HCT116 (cell line): ENCODE measurements at places on chromosomes 5 and 9. TPM values are rescaled to one million over a fixed set of nuclear protein-coding genes. Genes with fewer than 3 reads are reported as not detected.

DNA sequence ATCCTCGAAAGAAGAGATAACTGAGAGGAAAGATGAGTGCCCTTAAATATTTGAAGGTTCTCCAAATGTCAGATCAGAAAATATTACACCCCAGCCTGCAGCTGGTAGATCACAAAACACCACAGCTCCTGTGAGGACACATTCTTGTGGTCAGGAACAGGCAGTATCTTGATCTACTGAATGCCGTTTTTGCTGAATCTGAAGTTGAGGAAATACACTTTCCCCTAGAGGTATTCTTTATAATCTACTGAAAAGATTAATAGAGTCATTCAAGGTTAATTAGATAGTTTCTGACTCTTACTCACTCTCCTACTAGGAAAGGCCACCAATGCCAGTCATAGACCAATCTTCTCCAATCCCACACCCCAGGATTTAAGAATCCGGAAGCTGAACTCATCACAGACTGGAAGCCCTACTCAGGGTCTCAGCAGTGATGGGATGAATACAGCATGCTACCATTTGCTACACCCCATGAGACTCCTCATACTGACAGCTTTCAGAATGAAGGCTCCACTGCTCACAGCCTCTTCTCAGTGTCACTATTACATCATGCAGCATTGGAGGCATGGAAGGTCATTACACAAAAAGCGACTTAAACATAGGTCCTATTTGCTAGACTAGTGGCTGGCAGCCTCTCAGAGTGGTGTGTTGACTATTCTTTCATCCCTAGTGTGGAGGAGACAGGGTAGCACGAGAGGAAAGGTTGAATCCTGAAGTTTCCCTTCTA lies 143.9 kb upstream of the SLC1A3 start:
- no peaks in the 10 kb centered on the region for H3K27me3 ChIP-seq
- H3K4me3 ChIP-seq = no peak overlapping the region
- no peak overlapping the region for H3K27ac ChIP-seq
- DNase-seq = no peak

- no peak overlapping the region for H3K27ac ChIP-seq
- no peaks in the 10 kb centered on the region for H3K36me3 ChIP-seq
- no peak for DNase-seq
- no peak overlapping the region for H3K4me3 ChIP-seq
These were observed 7.0 kb downstream of the PDE6A start for GRCh38 chr5:149937610-149938009.

DNA sequence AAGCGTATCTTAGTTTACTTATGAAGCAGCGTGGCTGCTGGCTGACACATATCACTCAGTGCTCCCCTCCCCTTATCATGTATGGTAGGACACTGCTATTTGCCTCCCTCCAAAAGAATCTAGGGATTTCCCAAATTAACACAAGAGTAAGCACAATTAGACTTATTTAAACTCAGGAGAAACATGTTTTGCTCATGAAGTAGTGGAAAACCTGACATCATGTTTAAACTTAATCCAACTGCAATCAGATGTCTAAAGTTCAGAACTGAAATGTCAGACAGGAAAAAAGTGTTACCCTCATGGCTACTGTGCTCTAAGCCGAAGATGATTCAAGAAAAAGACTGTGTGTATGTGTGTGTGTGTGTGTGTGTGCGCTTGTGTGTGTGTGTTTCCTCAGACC lies 324.1 kb upstream of the TNC start:
- DNase-seq = no peak
- H3K27me3 ChIP-seq = no peaks in the 10 kb centered on the region
- H3K4me1 ChIP-seq = no peaks in the 10 kb centered on the region

The FBXO4 gene
- total RNA-seq = 9.0 TPM

The TAF9 gene
- total RNA-seq = 92.0 TPM
